ENCODE measurements at places on chromosomes 3 and 15.

GRCh38 chr3:123401836-123402530 is 46.9 kb downstream of the ADCY5 start:
- DNase-seq: no peak

GRCh38 chr3:181056136-181056732 is 66.7 kb upstream of the DNAJC19 start:
- DNase-seq: no peak

- no peak for DNase-seq
Observed at GRCh38 chr15:55389264-55389607, 18.9 kb downstream of the CCPG1 start.

- DNase-seq: no peak
Observed at GRCh38 chr3:34012102-34012461, 213.7 kb downstream of the PDCD6IP start.

DNA sequence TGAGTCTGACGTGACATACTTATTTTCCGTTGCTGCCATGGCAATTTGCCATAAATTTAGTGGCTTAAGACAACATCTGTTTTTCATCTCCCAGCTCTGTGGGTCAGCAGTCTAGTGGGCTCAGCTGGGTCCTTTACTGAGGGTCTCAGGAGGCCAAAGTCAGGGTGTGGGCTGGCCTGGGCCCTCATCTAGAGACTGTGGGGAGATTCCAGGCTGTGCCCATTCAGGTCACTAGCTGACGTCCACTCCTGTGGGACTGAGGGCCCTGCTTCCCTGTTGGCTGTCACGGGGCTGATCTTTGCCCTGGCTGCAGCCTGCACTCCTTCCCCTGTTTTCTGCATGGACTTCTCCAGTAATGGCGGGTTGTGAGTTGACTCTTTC is 19.1 kb downstream of the FGD5 start:
- DNase-seq: peak; percentile 88

- peak; percentile 10 for DNase-seq
Observed at GRCh38 chr3:43932921-43933320, 242.2 kb downstream of the ABHD5 start.

- DNase-seq: no peak
Observed at GRCh38 chr3:154304116-154304786, 20.0 kb downstream of the DHX36 start.
